Esophagus squamous epithelium (tissue), 5 donors: ENCODE measurements at places on chromosomes 5 and 9. TPM values are rescaled to one million over a fixed set of nuclear protein-coding genes. Genes with fewer than 3 reads are reported as not detected.

DNA sequence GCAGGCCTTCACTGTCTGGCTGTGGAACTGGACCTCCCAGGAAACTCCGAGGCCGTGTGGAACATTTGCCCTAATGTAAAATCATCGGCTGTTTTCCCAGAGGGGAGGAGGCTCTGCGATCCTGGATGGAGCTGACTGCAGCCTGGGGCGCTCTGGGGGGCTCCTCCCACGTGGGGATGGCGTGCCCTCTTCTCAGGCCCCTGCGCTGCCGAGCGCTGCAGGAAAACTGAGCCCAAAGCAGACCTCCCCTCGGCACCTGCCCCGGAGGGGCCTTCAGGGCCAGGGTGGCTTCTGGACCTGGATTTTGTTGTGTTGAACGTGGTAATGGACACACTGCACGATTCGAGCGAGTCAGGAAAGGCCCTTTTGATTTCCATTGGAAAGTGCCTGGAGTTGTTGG is 23.9 kb downstream of the HNRNPH1 start:
- DNase-seq: no peak

DNA sequence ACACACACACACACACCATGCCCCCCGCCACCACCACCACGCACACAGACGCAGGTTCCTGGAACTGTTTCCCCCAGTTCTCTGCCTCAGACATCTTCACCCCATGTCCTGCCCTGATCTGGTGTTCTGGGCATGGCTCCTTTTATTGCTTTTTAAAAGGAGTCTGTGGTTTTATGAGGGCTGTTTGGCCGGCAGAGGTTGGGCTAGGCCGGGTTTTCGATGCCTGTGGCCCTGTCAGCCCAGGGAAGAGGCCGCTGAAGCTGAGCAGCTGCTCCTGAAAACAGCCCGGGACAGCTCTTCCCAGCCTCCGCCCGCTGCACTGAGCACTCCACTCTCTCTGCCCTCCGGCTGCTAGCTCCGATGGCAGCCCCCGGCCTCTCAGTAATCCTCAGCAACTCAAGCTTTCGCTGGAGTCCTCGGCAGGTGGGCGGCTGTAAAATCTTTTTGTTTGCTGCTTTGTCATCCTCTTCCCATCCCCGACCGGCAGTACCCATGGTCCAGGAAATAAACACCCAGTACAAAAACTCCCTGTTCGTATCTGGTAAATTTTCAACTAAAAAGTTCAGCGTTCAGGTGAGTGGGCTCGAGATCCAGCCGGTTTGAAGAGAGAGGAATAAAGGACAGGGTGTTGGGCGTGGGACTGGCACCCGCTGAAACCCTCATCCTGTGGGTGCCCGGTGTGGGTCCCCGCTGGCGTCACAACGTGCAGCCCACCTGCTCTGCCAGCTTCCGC is 103.0 kb upstream of the ERCC6L2 start:
- no peak for DNase-seq

- DNase-seq: no peak
Observed at GRCh38 chr9:136722969-136723356, 10.6 kb downstream of the DIPK1B start.

GRCh38 chr9:28967226-28967625 is 1393.9 kb upstream of the C9orf72 start:
- DNase-seq: no peak

GRCh38 chr5:35092703-35093102 is 45.0 kb upstream of the AGXT2 start:
- DNase-seq: no peak

- no peak for DNase-seq
Observed at GRCh38 chr5:136699651-136700050, 334.3 kb upstream of the TRPC7 start.

DNA sequence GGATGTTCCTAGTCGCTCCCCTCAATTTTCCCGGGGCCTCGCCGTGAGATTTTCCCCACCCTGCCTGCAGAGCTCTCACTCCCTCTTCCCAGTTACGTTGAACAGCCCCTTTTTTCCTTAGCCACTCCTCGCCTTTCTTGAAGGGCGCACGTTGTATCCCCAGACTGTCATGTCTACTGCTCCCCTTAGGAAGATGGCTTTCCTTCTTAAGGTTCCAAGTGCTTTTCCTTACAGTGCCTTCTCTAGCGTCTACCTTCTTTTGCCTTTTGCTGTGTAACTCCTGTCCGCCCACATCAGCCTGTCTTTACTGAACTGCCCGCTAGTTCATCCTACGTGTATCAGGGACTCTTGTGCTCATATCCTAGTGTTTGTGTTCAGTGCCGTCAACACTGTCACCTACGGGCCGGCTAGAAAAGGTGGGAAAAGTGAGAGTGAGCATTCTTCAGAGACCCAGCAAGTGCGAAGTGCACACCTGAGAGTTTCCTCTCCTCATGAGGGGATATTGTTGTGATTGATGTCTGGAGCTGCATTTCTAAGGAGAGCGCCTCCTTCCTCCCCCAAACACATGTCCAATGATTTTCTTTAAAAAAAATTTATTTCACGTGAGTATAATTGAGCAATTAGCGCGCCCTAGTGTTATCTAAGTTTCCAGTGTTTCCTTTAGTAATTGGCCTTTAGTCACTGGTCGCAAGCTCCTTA is 764 bp downstream of the CAMLG start:
- no peak for DNase-seq

GRCh38 chr9:98215271-98215670 is 22.8 kb upstream of the CORO2A start:
- no peak for DNase-seq

GRCh38 chr9:21331676-21332402 is 3.4 kb downstream of the KLHL9 start:
- DNase-seq: no peak

DNA sequence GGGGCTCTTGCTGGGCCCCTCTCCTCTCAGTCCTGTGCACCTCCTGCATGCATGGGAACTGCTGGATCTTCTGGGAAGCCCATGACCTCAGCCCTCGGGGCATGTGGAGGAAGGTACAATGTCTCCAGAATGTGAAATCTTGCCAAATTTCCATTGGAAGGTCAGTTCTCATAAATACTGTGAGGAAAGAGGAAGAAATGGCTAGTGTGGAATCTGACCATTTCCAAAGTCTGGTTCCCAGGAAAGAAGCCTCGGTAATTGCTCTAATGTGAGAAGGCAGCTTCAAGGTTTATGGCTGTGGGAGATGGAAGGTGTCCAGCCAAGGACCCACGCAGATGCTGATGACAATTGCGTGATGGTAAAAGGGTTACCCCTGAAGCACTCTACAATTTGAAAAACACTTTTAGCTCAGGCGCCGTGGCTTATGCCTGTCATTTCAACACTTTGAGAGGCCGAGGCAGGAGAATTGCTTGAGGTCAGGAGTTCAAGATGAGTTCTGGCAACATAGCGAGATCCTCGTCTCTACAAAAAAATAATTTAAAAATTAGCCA is 8.1 kb upstream of the IL17B start:
- DNase-seq: no peak

GRCh38 chr5:158543539-158544387 is 556.0 kb downstream of the EBF1 start:
- no peak for DNase-seq

GRCh38 chr9:79572032-79572607 is 355 bp downstream of the TLE4 start:
- DNase-seq: no peak

GRCh38 chr5:147791181-147791580 is 8.7 kb upstream of the JAKMIP2 start:
- no peak for DNase-seq

- DNase-seq: no peak
Observed at GRCh38 chr5:150448334-150448733, 1.2 kb downstream of the RPS14 start.

GRCh38 chr5:15010936-15011335 is 139.4 kb upstream of the ANKH start:
- DNase-seq: no peak

DNA sequence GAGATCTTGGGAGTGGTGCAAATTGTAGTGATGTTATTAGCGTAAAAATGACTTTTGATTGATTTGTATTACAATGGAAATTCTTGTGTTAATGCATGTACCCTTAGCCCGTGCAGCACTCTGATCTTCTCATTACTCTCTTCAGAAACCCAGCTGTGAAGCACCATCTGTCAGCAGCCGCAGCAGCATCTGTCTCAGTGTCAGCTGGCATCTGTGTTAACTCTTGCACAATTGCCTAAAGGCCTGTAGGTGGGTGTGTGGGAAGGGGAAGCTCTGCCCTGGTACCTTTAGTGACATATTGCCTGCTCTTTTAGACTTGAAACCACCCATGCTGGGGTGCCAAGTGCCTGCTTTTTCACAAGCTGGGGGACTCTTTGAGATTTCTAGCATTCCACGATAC is 101.3 kb downstream of the FBXL7 start:
- DNase-seq: no peak

- no peak for DNase-seq
Observed at GRCh38 chr9:135070964-135071735, 16.3 kb upstream of the OLFM1 start.

GRCh38 chr5:170473642-170474041 is 30.2 kb upstream of the KCNIP1 start:
- DNase-seq: no peak

GRCh38 chr5:157189223-157189622 is 8.6 kb downstream of the ITK start:
- DNase-seq: no peak

DNA sequence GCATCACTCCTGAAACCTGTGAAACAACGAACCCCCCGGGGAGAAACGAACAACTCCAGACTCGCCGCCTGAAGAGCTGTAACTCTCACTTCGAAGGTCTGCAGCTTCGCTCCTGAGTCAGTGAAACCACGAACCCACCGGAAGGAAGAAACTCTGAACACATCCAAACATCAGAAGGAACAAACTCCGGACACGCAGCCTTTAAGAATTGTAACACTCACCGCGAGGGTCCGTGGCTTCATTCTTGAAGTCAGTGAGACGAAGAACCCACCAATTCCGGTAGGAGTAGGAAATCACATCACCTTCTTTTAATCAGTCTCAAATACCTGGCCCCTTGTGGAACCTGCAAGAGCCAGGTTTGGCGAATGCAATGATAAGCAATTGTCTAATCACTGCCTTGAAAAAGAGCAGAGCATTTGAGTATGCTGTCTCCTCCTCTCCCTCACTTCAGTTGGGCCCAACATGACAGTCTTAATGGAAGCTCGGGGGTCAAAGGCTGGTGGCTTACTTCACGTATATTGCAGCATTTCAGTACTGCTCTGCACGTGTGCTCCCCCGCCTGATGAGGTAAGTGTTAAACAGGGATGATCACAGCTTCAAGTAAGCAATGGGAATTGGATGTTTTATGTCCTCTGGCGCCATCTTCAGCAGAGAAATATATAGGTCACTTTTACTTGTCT is 473 bp downstream of the IRGM start:
- DNase-seq: no peak

DNA sequence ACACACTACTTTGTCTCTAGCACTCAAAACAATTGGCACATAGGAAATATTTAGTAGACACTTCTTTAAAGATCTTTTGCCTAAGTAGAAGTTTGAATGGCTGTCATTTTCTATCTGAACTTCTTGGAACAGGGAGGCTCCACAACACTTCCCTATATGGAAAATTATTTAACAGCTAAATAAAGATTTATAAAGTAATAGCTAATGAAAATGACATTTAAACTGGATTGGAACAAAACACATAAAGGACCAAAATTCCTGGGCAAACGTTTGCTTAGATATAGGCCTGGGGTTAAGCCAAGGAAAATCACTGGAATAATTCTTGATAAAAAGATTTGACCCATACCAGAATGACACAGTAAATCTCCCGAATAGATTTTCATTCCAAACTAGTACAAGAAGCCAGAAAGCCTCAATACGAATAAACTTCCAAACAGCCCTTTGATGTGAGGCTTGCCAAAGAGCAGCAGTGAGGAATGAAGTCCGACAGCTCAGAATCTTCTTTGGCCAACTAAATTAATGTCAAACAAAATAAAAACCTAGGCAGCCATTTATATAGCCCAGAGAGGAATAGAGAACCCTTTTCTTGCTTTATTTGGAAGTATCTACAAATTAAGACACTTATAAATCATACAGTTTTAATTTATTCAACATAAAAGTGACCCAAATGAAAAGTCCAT is 20.3 kb upstream of the RNF180 start:
- DNase-seq: no peak

DNA sequence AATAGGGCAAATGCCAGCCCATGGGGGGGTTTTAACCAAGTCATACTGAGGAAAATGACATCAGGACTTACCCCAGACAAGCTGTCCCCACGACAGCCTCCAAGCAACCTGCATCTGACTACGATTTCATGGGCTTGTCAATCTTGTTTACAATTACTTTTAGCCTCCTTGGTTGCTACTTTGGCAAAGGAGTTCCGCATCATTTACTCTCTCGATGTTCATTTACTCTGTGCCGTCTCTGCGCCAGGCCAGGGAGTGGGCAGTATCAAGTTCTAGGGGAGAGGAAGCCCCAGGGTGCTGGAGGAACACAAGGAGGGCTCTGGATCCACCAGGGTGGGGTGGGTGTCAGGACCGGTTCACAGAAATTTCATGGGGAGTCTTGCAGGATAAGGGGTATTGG is 23.9 kb downstream of the PTPN3 start:
- DNase-seq: no peak

DNA sequence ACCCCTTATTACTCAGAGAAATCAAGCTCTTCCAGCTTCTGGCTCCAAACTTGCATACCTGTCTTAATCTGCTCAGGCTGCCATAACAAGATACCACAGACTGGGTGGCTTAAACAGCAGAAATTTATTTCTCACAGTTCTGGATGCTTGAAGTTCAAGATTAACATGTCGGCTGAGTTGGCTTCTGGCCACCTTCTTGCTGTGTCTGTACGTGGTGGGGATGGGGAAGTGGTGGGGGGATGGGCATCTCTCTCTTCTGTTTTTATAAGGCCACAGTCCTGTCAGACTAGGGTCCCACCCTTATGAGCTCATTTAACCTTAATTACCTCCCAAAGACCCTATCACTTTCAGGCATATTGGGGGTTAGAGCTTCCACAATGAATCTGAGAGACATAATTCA is 140.5 kb downstream of the SV2C start:
- DNase-seq: no peak

DNA sequence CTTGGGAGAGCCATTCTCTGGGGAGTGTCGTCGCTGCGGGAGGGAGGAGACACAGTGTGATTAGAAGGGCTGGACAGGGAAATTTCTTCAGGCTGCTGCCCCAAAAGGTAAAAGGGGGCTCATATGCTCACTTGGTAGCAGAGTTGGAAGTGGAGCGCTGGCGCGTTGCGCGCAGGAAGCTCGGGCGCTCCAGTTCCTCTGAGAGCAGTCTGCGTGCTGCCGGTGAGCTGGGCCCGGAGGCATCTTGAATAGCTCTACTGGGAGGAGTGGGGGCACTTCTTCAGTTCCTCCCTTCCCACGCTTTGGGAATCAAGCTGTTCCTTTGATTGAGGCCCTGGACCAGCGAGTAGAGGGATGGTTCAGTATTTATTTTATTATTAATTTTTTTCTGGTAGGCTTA is 2.7 kb downstream of the RXFP3 start:
- DNase-seq: no peak

COL15A1 gene
- total RNA-seq: 8.9 TPM

NUTM2G gene
- total RNA-seq: not detected

SAXO1 gene
- not detected for total RNA-seq

STPG3 gene
- total RNA-seq: not detected

SLC25A2 gene
- total RNA-seq: 0.29 TPM

ADGRV1 gene
- total RNA-seq: 2.7 TPM

MCC gene
- total RNA-seq: 45.0 TPM

CDH9 gene
- total RNA-seq: not detected

ADAMTS19 gene
- total RNA-seq: not detected
